ENCODE measurements at places on chromosomes 3 and 15. TPM values are rescaled to one million over a fixed set of nuclear protein-coding genes. Genes with fewer than 3 reads are reported as not detected.

Gene BAHD1
- 7.1 TPM for total RNA-seq

Gene XCR1
- not detected for total RNA-seq

Gene ACTRT3
- total RNA-seq, result 3.7 TPM

Gene CD47
- 60.2 TPM for total RNA-seq

Gene ZCWPW2
- total RNA-seq, result 0.74 TPM

Gene ONECUT1
- total RNA-seq, result 0.34 TPM

Gene GOLGA6A
- total RNA-seq, result not detected

Gene TRPM1
- total RNA-seq, result not detected

Gene PPP1R14D
- not detected for total RNA-seq

Gene ISLR
- 16.1 TPM for total RNA-seq

Gene LMAN1L
- total RNA-seq, result not detected

Gene QTRT2
- 11.4 TPM for total RNA-seq

Gene CSTA
- total RNA-seq, result 1.0 TPM

All from bronchus fibroblast of lung (primary cell).